BJ (cell line): ENCODE measurements at places on chromosomes 6 and 20.

GRCh38 chr6:63097222-63097621 lies 114.0 kb upstream of the FKBP1C start:
- DNase-seq, result no peak

GRCh38 chr20:38635721-38636288 lies 34.2 kb downstream of the ARHGAP40 start:
- no peak for DNase-seq

GRCh38 chr20:52239102-52239501 lies 47.5 kb upstream of the ZFP64 start:
- no peak for DNase-seq

- no peak for DNase-seq
These were observed at the start of gene TRIM27 for GRCh38 chr6:28923318-28924102. Gene TRIM27 (minus strand): TSS chr6:28923985. CDS start chr6:28923632, 353 bp downstream.

DNA sequence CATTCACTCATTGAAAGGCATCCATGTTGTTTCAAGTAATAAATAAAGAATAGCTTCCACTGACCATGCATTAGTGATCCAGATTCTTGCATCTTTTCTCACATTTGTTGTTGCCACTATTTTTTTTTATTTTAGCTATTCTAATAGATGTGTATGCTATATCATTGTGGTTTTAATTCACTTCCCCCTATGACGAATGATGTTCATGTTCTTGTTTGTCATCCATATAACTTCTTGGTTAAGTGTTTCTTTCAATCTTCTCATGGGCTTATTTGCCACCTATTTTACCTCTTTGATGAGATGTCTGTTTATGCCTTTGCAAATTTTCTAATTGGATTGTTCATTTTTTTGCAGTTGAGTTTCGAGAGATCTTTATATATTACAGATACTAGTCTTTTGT lies 681.2 kb downstream of the HDGFL1 start:
- DNase-seq, result no peak

GRCh38 chr20:63467294-63468083 lies 5.0 kb downstream of the KCNQ2 start:
- no peak for DNase-seq

DNA sequence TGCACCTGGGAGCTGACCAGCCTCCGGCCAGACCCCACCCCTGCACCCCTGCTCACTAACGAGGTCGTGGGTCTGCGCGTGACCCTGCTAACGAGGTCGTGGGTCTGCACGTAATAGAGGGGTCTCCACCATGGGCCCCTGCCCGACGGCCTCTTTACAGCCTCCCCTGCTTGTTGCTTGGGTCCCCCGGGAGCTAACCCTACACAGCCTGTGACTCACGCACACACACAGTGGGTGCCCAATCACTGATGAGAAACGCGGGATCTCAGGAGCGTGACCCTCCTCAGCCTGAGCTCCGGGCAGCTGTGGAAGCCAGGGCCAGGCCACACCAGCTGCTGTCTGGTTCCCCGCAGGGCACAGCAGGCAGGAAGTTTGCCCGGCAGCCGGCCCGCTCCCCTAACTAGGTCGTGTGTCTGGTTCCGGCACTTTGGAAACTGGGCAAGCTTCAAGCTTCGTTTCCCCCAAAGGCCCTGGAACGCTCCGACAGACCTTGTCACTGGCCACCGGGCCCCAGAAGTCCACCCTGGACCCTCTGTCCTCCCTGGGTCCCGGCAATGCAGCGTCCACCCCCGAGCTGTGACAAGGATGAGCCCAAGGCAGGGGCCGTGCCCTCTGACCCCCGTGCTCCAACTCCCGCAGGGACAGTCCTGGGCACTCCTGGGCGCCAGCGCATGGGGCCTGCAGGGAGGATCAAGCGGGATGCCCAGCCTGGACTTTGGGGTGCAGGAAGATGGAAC lies 767 bp downstream of the PTK6 start:
- DNase-seq, result no peak

DNA sequence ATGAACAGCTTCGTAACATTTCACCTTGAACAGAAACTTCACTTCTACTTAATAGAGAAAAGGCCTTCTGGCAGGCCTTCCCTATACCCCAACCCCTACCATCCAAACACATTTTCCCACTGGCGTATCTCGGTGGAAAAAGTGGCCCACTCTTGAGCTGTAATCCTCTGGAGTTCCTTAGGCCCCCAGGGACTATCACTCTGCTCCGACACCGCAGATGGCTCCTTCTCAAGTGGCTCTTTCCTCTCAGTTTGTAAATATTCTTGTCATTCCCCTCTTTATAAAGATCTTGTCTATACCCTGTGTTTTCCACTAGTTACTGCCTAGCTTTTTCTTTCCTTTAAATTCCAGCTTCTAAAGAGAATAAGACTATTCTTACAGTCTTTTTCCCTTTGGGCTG lies 108.7 kb downstream of the MYB start:
- DNase-seq, result no peak

DNA sequence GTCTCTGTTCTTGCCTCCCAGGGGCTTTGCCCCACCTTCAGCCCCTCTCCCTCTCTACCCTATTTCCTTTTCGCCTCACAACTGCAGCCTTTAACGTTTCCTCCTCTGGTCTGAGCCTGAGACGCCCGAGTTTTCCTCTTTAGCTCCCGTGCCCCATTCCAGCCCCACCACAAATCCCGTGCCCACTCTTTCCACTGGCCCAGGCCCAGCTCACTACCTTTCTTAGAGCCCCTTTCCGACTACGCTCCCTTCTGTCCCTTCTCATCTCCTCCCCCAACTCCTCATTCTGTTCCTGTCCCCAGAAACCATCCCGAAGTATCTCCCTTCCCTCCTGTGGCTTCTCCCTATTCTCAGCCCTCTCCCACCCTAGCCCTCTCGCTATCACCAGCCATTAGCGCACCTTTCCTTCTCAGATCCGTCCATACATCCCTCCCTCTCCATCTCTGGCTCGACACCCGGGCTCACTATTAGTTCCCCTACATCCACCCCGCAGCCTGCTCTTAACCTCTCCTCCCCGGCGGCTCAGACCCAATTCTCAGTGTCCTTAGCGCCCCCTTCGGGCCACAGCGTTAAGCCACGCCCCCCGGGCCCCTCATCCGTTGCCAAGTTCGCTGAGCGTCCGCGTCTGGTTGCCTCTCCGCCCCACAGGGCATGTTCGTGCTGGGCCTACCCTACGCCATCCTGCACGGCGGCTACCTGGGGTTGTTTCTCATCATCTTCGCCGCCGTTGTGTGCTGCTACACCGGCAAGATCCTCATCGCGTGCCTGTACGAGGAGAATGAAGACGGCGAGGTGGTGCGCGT lies 2.7 kb downstream of the SLC32A1 start:
- DNase-seq, result no peak

GRCh38 chr6:1789092-1789491 lies 179.4 kb downstream of the FOXC1 start:
- no peak for DNase-seq

DNA sequence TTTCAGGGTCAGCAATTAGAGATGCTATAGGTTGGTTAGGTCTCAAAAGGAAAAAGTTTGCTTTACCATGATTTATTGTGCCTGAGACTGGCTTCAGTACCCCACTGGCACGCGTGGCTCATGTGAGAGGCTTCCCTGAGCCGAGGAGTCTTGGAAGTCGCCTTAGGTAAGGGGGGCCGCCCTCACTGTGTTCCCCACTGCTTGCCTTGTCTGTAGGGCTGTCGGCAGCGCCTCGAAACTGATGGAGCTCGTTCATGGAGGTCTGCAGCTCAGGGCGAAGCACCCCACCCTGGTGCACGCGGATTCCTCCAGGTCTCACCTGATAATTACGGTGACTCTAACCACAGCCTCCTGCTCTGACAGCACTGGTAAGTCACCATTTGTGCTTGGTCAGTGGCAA lies 39.2 kb downstream of the FRMD1 start:
- DNase-seq, result no peak

DNA sequence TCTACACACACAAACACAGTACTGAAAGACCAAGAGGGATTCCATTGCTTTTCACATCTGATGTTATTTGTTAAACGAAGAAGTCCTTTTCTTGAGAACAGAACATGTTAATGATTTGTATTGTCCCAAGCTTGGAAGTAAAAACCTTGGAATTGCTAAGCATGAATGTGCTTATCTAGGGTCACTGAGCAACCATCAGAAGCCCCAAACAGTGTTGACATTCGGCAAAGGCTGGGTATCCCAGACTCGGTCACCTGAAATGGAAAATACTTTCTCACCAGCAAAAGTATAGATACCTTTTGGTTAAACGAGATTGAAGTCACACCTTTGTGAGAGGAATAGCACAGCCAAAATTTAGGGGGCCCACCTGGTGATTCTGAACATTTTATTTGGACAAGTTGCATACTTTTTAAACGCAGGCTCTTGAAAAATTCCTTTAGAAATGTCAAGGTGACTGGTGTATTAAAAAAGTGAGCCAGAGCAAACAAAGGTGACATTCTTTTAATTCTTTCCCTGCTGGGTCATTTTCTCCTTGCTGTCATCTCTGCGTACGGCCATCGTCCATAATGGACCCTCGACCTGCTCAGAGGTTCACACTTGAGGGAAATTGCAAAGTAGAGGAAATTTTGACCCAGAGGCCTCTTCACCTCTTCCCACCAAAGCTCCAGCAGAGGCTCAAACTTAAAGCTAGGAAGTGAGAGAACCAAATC lies 95.8 kb upstream of the FOXA2 start:
- no peak for DNase-seq
